Femur (tissue), 1 donor: ENCODE measurements at places on chromosomes 16 and 17.

GRCh38 chr17:50200457-50201275, 765 bp downstream of the COL1A1 start:
- DNase-seq, result peak; percentile 94

DNA sequence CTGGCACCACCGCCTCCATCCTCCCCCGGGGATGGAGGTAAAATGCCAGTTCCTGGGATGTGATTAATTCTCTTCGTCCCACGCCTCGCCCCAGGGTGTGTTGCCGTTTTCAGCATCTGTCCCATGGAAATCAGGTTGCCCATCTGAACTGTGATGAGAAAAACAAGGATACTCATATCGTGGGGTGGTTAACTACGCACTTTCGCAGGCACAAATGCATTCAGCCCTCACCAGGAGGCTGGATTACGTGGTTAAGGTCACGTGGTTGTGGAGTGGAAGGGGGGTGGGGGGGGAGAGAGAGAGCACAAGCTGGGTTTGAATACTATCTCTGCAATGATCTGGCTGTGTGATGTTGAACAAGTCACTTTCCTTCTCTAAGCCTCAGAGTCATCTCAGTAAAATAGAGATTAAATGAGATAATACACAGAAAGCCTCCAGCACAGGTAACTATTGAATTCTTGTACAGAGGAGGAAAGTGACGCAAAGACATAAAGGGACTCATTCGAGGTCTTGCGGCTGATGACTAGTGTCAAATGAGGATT, 74.7 kb downstream of the BMERB1 start:
- no peak for DNase-seq

DNA sequence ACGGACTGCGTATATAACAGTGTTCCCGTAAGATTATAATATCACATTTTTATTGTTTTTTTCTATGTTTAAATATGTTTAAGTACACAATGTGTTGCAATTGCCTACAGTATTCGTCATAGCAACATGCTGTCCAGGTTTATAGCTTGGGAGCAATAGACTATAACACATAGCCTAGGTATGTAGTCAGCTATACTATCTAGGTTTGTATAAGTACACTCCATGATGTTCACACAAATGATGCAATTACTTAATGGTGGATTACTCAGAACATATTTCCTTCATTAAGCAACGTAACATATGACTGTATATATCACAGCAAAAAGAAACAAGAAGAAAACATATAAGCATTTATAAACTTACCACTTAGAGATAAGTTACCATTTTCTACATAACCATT, 160.0 kb downstream of the CBLN1 start:
- no peak for DNase-seq

DNA sequence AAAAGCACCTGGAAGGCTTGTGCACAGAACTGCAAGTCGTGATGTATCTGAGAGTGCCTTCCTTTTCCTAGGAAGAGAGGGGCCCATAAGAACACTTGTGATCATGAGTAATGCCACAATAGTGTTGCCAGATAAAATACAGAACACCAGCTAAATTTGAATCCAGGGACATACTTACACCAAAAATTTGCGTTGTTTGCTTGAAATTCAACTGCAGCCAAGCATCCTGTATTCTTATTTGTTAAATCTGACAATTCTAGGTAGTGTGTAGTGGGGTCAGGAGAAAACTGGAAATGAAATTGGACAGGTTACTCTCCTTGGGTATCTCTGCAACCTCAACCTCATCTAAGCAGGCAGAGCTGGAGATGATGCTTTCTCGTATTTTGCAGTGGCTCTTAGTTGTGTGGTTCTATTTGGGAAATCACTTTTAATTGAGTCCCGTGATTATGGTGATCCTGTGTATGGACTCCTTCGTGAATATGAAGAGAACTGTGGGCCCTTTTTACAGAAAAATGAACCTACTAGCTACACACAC, 12.0 kb downstream of the SLC35B1 start:
- DNase-seq, result no peak

DNA sequence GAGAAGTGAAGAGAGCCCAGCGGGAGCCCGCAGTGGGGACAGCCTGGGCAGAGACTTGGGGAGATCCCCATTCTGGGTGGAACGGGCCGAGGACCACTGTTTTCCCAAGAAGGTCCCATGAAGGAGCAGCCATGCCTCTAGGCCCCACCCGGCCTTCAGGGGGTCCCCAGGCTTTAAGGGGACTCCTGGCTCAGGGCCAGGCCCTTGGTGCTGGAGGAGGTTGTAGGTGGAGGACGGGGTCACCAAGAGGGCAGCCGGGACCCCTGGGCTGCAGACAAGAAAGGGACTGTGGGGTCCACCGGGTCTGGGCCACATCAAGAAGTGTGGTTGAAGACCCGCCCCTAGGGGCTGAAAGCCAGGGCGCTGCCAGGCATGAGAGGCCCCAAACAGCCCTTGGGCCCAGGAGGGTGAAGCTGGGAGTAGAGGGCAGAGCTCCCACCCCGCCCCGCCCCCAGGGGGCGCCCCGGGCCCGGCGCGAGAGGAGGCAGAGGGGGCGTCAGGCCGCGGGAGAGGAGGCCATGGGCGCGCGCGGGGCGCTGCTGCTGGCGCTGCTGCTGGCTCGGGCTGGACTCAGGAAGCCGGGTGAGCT, at the start of gene PRSS21:
Gene PRSS21 (plus strand): TSS at position 487 of the 589 bp plus-strand sequence. CDS start 32 bp downstream, at position 519.
- no peak for DNase-seq

- DNase-seq, result no peak
Observed at GRCh38 chr16:7182510-7183109, 150.0 kb upstream of the RBFOX1 start.

- no peak for DNase-seq
Observed at GRCh38 chr16:9123871-9124270, 32.4 kb downstream of the HAPSTR1 start.

GRCh38 chr17:33421933-33422332, 128.8 kb upstream of the ASIC2 start:
- no peak for DNase-seq

- no peak for DNase-seq
Observed at GRCh38 chr16:50696126-50696525, 2.7 kb downstream of the NOD2 start.

- no peak for DNase-seq
Observed at GRCh38 chr16:27096375-27096774, 29.6 kb downstream of the C16orf82 start.

GRCh38 chr17:83025636-83026280, 53.7 kb upstream of the METRNL start:
- DNase-seq, result no peak

DNA sequence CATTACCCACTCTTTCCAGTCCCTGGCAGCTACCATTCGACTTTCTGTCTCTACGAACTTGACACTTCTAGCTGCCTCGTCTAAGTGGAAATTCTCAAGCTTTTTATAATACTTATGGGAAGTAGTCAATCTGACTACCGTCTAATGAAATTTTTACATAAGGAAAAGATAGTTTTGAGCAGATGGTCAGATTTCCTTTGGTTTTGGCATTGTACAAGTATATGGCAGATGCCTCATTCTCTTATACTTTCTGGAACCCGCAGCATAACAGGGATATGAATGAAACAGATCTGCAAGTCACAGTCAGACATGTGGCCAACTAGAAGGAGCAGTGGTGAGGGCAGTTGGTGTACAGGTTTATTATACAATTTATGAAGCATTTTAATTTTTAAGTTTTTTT, 146.0 kb downstream of the PITPNC1 start:
- no peak for DNase-seq

DNA sequence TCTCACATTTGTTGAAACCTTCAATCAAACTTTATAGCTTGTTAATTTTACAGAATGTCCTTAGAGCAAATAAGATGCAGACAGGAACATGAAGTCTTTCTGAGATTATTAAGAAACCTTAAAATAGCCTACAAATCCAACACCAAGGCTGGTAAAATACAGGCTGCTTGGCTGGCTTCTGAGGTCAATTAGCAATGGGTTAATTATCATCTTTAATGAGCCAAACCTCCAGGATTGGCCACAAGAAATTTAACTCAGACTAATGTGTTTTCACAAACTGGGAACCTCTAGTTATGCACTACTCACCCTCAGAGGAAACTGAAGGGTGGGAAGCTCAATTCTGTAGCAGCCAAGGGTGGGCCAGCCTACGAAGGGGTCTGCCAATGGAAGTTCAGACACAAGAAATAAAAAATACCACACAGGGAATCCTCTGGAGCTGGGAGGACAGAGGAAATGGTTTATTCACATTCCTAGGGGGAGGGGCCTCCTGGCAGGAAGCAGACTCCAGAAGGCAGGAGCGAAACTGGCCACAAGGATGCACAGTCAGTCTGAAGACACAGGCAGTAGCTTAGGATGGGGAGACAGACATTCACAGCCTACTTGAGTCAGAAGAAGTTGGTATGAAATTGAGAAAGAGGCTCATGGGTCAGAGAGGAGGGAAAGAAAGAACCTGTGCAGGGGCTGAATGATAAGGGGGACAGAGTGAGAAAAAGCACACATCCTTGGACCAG, 36.1 kb downstream of the HIC1 start:
- DNase-seq, result peak; percentile 90
